ENCODE measurements at places on chromosomes 7 and 10.
A peak's percentile ranks its signal among the peaks of the same experiment; 100 is the strongest.

- DNase-seq = no peak
Measured at GRCh38 chr7:155992538-155992937, 180.3 kb upstream of the SHH start.

DNA sequence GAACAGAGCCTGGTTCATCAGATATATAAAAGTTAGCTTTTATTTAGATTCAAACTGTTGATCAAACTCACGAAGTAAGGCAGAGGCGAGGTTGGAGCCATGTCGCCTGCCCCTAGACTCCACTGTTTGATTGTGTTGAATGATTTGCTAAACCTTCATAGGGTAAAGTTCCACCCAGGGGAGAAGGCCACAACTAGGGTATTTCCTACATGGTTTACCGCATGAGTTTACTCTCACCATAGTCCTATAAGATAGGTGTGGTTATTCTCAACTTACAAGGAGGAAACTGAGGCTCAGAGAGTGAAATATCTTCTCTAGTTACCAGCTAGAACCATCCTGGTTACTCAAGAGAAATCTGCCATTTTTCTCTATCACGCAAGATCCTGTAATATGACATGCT, 31.8 kb downstream of the ARHGAP22 start:
- no peak for DNase-seq

DNA sequence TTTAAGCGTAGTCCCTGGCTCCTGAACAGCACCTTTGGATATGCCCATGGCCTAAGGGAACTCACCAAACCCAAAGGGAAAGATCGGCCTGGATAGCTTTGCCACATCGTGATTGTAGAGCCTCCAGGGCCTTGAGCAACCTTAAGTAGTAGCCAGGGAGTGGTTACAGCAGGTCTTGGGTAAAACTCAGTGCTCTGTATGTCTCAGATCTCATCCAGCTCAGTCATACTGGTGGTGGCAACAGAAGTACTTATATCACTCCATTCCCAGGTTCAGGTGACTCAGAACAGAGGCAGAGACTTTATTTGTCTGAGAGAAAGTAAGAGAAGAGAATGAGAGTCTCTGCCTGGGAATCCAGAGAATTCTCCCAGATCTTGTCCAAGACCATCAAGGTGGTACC, 39.1 kb upstream of the AASS start:
- no peak for DNase-seq

DNA sequence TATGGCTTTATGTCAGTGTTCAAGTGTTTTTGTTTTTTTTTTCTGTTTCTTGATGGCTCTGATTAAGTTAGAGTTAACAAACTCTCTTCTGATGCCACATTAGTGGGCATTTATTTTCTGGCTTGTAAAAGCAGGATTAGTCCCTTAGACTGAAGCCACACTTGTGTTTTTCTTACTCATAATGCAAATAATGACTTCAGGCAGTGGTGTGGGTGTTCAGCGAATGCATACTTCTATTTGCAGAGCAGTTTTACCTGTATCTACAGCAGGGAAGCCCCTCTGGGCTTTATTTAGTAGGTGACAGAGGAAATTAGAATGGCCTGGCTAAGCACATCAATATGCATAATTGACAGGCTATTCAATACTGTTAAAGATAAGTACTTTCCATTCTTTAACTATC, 79.9 kb downstream of the CNNM2 start:
- DNase-seq = no peak

- DNase-seq = no peak
Measured at GRCh38 chr10:93495654-93496321, 624 bp upstream of the CEP55 start.

- DNase-seq = no peak
Measured at GRCh38 chr7:79475455-79475854, 22.0 kb upstream of the MAGI2 start.

- DNase-seq = peak; percentile 45
Measured at GRCh38 chr7:93851536-93851935, 39.0 kb downstream of the TFPI2 start.

DNA sequence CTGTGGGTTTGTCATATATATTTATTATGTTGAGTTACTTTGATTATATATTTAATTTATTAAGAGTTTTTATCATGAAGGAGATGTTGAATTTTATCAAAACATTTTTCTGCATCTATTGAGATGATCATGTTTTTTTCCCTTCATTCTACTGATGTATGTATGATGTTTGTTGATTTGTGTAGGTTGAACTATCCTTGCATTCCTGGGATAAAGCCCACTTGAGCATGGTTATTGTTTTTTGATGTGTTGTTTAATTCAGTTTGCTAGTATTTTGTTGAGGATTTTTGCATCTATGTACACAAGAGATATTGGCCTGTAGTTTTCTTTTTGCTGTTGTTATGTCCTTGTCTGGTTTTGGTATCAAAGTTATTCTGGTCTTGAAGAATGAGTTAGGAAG, 31.1 kb downstream of the SCART1 start:
- DNase-seq = no peak

DNA sequence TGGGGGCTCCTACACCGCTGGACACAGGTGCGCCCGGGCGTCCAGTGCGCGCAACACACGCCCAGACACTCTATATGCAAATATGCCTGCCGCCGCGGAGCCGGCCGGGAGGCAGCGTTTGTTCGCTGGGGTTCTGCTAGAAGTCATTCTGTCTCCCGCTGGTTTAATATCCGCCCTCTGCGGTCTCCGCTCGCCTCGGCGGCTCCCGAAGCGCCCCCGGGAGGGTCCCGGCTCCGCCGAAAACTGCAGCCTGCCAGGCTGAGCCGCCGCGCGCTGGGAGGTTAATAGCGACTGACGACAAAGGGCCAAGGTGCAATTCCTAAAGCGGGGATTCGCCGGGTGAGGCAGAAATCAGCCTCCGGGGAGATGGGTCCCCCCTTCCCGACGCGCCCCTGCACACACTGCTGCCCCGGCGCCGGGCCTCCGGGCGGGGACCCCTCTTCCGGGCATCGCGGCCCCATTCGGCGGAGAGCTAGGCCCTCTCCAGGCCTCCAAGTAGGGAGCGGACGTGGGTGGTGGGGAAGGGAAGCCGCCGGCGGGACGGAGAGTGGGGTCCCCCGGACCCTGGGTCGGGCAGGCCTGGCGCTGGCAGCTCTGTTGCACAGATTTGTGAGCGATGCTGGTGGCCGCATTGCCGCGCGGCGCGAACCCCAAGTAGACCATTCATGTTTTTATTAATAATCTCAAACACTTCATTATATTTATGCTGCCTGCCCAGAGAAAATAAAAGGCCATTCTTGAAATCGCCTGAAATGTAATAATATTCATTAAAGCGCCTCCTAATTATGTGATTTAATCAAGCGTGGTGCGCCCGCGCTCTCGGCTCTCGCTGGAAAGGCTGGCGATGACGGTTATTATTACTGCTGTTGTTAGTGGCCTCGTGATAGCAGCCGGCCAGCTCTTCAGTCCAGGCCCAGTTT, 9.1 kb downstream of the EN2 start:
- DNase-seq = peak; percentile 26

DNA sequence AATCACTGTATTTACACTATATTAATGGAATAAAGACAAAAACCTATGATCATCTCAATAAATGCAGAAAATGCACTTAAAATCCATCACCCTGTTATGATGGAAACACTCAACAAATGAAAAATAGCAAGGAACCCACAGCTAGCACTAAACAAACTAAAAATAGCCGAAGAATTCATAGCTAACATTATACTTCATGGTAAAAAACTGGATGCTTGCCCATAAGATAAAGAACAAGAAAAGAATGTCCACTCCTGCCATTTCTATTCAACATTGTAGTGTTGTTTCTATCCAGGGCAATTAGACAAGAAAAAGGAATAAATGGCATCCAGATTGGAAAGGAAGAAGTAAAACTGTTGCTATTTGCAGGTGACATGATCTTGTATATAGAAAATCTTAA, 142.1 kb downstream of the STK31 start:
- DNase-seq = no peak

GRCh38 chr7:139602143-139602722, 78.7 kb downstream of the CLEC2L start:
- peak; percentile 59 for DNase-seq

DNA sequence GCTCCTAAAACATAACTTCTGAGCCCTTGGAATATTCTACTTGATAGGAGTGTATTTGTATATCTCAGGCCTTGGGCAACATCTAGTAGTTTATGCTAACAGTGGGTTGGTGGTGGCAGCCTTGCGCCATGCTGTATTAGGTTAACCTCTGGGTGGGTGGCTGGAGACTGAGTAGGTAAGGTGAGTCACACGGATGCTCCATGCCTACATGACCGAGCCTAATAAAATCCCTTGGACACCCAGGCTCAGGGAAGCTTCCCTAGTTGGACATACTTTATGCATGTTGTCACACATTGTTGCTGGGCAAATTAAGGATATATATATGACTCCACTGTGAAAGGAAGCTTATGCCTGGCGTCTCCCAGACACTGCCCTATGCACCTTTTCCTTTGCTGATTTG, 6.0 kb upstream of the DAGLB start:
- peak; percentile 70 for DNase-seq

GRCh38 chr7:142716596-142716995, 32.7 kb upstream of the PRSS1 start:
- DNase-seq = no peak

DNA sequence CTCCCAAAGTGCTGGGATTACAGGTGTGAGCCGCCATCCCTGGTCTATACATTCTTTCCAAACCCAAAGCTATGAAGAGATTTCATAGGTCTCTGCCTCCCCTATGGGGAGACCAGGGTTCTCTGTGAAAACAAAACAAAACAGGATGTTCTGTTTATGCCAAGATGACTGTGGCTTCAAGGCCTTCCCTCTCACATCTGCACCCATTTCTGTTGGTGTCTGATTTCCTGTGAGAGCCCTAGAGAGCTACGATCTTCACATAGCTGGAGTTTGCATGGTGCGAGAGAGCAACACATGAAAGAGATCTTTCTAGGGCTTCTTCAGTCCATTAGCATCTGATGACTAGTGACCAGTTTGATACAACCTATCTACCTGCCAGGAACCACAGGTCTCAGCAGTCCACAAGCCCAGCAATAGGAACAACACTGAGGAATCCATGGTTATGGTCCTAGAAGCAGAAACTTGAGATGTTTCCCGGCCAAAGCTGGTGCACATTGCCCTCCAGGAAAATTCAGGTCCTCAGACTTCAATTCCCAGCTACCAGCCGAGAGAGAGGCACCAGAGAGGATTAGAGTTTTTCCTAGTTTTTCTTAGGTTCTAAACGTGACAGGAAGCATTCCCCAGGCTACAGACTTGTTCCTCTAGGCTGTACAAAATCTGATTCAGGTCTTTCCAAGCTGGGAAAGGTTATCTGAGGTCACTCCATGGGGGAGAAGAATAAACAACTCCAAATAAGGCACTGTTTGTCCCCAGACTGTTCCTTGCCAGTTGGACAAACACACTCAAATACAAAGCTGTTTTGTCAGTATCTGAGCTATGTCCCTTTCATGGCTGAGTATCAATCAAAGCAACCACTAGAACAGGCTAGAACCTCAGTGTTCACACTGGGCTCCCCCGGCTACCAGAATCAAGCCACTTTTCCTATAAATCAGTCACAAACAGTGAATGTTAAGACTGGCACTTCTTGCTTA, 259.7 kb downstream of the CALN1 start:
- DNase-seq = no peak

DNA sequence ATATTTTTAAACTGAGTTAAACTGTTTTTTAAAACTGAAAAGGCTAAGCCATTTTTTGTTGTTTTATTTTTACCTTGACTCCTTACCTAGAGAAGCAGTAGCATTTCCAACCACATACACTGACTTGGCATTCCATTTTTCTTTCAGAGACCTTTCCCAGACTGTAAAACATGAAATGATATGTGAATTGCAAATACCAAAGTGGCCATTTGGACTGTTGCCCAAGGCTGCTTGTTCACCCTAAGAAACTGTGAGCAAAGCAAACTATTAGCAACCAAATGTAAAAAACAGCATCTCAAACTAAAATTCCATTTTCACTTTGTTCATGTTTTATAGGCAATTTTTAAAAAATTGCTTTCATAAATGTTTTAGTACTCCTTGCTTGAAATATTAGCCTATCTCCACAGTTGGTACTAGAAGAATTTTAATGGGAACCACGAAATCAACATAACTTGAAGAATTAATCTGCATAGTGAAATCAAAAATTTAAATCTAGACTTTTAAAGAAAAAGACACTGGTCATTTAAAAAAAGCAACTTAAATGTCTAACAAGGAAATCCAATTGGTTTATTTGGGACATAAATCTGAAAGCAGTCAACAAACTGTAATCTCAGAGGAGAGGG, 10.8 kb downstream of the UROS start:
- peak; percentile 42 for DNase-seq

DNA sequence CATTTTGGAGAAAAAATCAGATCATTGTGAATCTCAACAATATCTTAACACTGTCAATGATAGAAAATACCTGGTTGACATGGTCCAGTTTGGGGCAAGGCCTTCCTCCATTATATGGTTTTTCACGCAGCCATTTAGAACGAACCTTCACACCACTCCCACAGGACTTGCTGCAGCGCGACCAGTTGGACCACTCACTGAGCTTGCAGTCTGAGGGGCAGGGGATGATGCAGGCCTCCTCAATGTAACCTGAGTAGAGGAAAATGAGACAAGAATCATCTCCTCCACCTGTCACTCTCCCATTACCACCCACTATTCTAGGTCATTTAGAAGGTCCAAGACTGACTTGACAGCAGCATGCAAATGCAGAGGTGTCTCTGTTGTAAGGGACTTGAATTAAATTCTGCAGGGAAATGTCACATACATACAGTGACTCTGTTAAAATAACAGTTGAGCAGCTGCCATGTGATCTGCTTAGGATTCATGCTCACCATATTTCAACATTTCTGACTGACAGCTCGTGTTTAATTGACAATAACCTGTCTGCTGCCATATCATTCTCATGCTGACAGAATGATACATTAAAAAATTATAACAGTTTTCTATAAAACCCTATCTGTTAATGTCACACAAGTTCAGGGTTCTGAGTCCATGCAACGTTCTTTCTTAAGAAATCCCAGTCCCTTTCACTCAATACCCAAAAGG, 403.0 kb downstream of the THSD7A start:
- DNase-seq = no peak

DNA sequence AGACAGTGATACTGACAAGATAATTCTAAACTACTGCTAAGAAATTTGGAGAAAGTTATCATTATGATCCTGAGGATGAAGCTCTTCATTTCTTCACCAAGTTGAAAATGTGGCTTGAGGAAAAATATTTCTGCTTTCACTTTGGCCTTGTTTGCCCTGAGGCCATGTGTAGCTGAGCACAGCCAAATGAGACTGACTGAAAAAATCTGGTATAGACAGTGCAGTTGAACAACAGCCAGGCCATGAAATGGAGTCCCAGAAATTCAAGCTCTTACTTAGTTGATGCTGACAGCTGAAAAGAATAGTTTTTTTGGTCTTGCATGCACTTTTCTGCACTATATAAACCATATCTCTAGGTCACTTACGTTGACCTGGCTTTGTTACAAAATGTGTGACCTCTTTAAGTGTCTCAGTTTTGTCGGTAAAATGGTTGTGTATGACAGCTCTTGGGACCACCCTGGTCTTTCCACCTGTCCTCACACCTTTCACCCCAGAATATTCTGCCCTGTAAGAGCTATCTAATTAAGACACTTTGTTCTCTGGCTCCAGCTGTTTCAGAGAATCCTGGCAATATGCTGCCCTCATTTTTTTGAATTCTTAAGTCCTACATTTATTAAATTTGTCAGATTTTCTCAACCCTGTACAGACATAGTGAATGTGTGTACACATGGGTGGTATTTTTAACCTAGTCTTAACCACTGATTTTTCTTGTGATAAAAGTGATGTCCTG, 91.3 kb downstream of the CD36 start:
- DNase-seq = peak; percentile 47

- DNase-seq = no peak
Measured at GRCh38 chr7:106059556-106059955, 52.6 kb downstream of the SYPL1 start.

- DNase-seq = peak; percentile 86
Measured at GRCh38 chr10:4807761-4808507, 18.1 kb upstream of the AKR1E2 start.

Measured in astrocyte of the spinal cord (primary cell).